ENCODE measurements at places on chromosomes 5 and 9. TPM values are rescaled to one million over a fixed set of nuclear protein-coding genes. Genes with fewer than 3 reads are reported as not detected.
A peak's percentile ranks its signal among the peaks of the same experiment; 100 is the strongest.

DNA sequence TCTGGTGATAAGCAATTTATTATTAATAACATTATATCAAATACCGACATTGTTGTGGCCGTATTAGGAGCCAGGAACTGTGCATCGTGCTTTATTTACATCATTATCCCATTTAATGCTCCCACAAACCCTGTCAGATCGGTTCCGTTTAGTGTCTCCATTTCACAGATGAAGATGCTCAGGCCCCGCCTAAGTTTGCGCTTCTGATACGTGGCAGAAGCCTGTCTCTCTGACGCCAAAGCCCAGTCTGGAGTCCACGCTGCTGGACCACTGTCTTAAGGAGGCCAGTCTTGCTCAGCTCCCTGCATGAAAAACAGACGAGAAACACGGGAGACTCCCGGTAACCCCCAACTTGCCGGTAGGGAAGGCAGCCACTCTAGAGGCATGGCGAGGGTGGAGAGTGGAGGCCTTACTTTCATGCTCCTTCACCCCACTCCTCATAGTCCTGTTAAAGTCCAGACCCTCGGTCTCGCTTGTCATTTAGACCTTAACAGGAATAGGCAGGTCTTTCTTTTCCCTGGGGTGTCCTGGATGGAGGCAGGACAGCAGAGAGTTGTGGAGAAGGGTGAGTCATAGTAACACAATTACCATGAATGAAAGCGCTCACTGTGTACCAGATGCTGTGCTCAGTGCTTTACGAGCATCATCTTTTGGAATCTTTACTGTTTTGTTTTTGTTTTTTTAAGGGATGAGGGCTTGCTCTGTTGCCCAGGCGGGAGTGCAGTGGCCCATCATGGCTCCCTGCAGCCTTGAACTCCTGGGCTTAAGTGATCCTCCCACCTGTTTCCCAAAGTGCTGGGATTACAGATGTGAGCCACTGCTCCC, 872 bp downstream of the TXNDC15 start:
- DNase-seq = peak; percentile 81

DNA sequence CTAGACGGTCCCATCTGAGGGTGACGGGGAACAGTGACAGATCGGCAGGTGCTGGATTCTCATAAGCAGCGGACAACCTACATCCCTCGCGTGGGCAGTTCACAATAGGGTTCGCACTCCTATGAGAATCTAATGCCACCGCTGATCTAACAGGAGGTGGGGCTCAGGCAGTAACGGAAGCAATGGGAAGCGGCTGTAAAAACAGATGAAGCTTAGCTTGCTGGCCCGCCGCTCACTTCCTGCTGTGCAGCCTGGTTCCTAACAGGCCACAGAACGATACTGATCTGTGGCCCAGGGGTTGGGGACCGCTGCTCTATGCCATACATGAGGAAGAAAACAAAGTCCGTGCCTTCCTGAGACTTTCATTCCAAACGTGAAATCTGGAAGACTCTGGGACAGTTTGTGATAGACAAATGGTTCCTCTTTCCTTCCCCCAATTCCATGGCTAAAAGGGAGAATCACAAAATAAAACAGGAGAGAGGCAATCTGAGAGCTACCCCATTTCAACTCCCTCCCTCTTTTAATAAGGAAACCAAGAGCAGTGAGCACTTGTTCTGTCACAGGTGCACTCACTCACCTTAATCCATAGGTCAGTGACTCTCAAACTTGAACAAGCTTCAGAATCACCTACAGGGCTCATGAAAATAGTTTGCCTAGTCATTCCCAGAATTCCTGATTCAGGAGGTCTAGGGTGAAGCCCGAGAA, 12.1 kb downstream of the PDCL start:
- DNase-seq = peak; percentile 99

DNA sequence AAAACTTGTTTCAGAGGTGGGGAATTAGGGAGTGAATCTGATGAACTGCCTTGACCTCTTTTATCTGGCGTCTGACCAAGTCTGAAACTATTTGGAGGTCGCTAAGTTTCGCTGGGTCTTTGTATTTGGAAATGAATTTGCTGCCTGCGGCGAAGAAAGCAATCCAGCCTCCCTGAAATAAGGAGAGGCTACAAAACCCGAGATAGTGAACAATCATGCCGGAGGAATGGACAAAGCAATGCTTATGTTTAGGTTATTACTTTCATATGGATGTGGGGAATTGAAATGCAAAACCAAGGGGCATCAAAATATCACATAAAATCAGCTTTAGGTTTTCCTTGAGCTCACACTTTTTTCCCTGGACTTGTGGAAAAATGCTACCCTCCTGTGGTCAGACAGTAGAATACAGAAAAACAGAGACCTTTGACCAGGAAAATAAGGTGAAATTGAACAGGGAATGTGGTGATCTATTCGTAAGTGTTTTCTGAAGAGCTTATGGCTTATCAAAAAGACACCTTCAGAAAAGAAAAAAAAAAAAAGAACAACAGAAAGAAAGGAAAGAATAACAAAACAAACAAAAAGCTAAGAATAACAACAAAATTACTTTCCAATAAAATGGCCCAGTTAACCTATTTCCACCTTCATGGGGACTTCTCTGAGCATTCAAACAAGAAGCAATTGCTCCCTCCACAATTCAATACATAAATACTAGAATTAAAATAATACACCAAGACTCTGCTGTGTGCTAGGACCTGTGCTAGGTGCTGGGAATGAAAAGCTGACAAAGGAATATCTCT, 68.6 kb upstream of the DPYSL3 start:
- peak; percentile 73 for DNase-seq

Gene NUTM2F
- total RNA-seq = not detected

DNA sequence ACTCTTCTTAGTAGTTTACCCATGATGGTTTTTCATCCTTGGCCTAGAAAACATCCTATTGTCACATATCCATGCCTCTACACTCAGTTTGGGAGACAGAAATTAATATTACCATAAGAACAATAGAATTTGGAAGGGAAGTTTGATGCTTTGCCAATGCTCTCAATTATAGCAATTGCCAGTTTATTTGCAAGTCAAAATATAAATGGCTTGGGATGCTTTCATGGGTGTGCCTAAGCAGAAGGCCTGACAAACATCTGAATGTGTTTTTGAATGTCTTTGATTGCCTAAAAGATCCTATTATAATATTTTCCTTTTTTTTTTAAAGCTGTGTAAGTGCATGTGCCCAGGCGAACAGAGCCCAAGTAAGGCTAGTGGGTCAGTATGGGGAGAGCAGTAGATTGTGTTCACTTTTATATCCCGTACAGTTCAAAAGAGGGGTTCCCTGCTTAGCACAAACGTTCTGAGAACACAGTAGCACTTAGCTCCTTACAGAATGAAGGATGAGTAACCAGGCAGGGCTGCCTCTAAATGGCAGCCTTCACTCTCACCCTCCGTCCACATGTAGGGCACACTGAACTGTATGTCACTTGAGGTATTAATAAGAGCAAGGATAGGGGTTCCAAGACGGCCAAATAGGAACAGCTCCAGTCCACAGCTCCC, 56.0 kb upstream of the AGXT2 start:
- DNase-seq = no peak

GRCh38 chr5:60945813-60946187, 795 bp downstream of the NDUFAF2 start:
- DNase-seq = peak; percentile 59

DNA sequence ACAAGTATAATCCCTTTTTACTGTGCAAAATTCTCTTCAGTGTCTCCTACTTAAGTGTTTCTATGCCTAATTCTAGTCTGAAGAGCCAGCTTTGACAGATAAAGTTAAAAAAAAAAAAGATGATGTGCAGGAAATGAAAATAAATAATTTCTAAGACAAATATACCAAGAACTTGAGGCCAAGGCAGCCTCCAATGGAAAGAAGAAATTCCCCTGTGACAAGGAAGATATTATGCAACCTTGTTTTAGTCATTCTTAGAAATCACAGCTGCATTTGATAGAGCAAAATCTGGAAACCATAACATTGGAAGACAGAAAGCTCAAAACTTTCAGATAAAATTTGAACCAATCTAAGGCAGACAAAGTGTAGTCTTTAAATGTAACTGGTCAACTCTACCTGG, 375.9 kb upstream of the TLE4 start:
- DNase-seq = no peak

GRCh38 chr5:43042626-43043399, 2.7 kb upstream of the ANXA2R start:
- peak; percentile 84 for DNase-seq

GRCh38 chr5:120703918-120704587, 240.0 kb downstream of the PRR16 start:
- no peak for DNase-seq

Gene TAF11L5
- not detected for total RNA-seq

- no peak for DNase-seq
Observed at GRCh38 chr5:24161559-24161958, 483.2 kb downstream of the CDH10 start.

Gene LRRC70
- 38.6 TPM for total RNA-seq

DNA sequence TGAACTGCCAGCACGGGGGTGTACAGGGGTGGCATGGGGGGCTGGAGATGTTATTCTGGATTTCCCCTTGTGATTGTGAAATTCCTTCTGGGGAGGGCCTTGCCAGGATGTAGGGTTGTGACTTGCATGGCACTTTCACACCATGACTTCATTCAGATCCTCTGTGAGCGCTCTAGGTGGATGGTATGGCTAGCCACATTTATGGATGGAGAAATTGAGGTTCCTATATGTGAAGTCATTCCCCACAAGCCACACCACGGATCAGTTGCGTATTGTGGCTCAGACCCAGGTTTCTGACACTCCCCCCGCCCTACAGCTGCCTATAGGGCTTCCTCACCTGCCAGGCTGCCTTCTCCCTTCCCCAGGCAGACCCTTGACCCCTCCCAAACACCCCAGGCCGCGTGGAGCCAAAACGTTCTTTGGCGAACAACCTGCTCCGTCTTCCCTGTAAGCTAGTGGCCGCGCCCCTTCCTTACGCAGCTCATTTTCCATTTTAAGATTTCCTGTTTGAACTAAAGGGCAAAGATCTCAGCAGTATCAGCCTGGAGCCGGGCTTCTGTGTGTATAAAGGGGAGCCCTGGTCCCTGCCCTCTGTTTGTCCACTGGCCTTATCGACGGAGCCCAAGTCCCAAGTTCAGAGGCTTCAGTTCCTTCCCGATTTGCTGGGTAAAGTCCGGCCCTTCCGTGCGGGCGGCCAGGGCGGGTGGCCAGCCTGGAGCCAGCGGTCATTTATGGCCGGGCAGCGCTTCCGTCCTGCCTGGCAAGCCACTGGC, 97.8 kb upstream of the KLF4 start:
- DNase-seq = peak; percentile 53
